ENCODE measurements at places on chromosomes 3 and 15.

- DNase-seq = no peak
Measured at GRCh38 chr3:183980403-183980802, 37.3 kb downstream of the ABCC5 start.

DNA sequence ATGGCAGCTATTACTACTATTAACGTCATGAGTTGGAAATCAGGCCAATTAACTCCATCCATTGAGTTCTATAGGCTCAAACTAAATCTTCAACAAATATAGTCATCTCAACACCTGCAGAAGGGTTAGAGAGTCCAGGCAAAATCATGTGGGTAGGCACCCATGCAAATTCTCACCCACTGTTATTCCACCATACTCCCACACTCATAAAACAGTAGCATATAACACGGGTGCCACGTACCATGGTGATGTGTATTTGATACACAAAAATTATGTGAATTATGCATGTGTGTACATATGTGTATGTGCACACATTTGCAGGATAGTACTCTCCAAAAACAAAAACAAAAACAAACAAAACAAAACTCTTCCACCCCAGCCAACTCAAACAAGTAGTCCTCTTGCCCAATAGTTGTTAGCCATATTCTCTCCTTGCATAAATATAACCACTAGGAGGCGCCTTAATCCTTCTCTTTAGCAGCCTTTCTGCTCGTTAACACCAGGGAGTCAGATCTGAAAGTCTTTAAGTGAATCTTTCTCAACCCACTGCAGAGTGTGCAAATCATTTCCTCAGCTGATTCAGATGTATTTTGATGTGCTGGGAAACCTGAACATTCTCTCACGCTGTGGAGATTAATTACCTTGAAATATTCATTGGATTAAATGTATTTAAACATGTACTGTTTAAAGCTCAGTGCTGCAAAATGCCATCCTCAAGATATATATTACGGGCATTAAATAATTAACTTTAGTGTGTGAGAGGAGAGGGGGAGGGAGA is 38.0 kb upstream of the COPB2 start:
- DNase-seq = no peak

GRCh38 chr3:141499284-141499683 is 12.5 kb downstream of the RASA2 start:
- DNase-seq = no peak

DNA sequence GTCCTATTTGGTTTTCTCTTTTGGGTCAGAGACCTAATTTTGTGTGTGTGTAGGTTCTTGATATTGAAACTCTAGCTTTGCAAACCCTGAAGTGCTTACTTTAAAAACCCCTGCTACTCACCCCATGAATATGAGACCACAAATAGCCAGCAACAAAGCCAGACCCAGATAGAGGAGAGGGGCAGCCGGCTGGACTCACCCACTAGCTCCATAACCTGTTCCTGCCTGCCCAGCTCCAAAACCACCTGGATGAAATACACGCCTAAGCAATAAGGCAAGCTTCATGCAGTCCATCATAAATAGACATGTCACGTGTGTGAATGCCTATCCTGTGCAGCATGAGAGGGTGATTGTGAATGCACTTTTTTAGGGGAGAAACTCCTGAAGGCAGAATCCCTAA is 3.7 kb upstream of the TXNRD3 start:
- DNase-seq = no peak

DNA sequence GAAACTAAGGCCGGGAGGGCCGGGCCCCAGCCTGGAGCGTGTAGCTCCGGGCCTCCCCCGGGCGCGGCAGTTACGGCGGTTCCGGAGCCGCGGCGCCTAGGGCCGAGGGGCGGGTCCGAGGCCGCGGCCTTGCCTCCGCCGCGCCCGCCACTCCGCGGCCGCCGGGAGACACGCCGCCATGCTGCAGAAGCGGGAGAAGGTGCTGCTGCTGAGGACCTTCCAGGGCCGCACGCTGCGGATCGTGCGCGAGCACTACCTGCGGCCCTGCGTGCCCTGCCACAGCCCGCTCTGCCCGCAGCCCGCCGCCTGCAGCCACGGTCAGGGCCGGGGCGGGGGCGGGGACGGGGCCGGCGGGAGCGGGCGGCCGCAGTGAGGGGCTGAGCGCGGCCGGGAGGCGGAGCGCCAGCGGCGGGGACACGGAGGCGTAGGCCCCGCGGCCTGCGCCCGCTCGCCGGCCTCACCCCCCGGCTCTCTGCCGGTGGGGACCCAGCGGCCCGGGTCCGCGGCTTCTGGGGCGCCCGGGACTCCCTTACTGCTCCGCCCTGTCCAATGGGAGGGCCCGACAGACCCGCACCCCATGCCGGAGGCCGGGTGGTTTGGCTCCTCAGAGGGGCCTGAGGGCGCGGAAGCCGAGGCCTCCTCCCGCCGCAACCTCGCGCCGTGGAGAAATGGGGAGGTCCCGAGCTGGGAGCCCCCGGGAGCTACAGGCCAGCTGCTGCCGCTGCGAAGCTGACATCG is at the start of gene DIS3L:
Gene DIS3L, plus strand, starts transcription at position 150 of the 738 bp plus-strand sequence. Its CDS starts 29 bp downstream, at position 179.
- DNase-seq = peak; percentile 29

DNA sequence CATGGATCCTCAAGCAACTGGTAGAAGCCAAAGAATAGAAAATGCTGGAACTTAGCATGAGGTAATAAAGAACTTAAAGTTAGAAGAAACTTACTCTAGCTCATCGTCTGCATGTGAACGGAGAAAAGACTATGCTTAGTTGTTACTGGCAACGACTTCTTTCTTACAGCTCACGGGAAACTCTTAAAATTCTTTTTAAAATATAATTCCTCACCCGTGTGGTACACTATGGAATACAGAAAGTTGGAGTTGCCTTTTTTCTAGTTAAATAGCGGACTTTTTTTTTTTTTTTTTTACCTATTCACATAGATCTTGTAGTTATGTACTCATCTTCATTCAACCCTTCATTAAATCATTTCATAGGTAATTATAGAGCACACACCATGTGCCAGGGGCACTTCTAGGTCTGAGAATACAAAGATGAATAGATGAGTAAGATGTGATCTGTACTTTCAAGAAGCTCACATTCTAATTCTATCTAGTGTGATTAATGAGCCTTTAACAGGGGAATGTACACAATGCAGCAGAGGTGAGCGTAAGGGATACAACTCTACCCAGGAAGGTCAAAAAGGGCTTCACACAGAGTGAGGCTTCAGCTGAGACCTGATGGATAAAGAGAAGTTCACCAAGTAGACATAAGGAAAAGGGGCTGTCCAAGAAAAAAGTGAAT is 18.4 kb upstream of the KCNMB2 start:
- DNase-seq = no peak

DNA sequence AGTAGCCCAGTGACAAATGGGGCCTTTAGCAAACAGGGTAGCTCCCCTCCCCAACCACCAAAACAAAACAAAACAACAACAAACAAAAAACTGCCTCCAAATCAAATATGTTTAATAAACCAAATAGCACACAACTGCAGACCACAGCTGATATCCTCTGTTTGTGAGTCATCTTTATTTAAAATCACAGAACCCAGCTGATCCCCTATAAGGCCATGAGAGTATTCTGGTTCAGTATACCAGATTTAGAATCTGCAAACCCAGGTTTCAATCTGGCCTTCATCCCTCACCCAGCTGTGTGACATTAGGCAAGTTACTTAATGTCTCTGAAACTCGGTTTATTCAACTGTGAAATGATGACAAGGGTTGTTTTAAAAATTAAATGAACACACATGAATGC is 124.5 kb downstream of the SUCLG2 start:
- no peak for DNase-seq

DNA sequence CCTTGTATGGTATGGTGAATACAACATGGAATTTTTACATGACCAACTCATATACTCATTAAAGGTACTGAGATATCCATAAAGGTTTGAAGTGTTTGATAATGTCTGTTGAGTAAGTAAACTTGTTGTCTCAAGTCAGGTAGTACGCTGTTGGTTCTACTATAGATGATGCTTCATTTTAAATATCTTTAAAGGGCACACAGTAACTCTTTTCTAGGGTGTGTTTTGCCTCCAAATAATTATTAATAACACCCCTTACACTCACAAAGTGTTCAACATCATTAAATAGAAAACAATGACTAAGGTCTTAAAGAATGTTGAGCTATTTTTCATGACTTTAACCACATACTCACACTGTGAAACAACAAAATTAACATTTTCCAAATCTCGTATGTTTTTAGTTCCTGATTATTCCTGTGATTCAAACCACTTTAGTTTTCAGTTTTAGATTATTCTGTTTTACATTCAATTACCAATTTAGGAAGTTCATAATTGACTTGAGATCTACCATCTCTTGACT is 220.0 kb upstream of the NANOGP8 start:
- DNase-seq = no peak

- DNase-seq = no peak
Measured at GRCh38 chr3:103057003-103057402, 622.2 kb downstream of the ZPLD1 start.

GRCh38 chr3:168615493-168616020 is 519.8 kb upstream of the GOLIM4 start:
- no peak for DNase-seq

DNA sequence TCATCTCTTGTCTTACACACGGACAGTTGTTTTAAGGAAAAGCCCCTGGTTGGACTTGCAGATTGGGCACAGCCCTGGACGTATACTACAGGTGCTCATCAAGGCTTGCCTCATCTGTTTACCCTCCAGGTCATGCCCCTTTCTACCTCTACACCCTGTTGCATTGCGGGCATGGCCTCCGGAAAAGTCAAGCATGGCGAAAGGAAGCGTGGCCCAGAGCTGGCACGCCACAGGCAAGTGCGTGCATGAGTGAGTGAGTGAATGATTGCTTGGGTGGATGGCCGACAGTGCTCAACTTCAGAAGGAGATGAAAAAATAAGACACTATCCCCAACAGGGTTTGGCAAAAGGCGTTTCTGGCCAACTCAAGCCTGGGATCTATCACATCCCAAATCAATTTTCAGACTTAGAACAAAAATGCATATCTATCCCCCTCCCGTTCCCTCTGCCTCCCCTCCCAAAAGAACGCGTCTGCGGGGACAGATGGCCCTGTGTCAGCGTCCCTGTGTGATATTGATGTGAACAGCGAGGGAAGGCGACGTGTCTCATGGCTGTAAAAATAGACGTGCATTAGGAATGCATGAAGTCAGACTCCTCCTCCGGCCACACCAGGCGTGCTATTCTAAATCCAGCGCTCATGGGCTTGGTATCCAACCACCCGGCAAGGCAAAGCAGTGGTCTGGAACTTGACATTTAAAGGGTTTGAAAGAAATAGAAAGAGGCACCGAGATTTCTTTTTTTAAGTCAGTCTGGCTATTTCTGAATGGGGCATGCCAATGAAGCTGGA is 96.0 kb downstream of the RPLP1 start:
- DNase-seq = no peak

- no peak for DNase-seq
Measured at GRCh38 chr15:99507504-99508310, 58.1 kb upstream of the MEF2A start.

DNA sequence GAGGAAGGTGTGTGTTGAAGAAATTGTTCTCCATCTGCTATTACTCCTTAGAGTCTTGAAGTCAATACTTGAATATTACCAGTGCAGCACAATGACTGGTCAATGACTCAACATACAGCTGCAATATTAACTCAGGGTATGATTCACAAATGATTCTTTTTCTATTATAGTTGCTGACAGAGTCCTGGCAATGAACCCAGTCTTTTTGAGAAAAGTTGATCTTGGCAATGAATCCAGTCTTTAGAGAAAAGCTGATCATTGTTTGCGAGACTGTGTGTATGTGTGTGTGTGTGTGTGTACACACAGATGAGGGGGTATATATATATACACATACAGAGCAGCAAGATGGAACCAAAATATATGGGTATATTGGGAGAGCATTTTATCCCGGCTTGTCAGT is 315.1 kb downstream of the ZNF385D start:
- DNase-seq = no peak

GRCh38 chr3:95971573-95971972 is 842.8 kb upstream of the EPHA6 start:
- DNase-seq = no peak

DNA sequence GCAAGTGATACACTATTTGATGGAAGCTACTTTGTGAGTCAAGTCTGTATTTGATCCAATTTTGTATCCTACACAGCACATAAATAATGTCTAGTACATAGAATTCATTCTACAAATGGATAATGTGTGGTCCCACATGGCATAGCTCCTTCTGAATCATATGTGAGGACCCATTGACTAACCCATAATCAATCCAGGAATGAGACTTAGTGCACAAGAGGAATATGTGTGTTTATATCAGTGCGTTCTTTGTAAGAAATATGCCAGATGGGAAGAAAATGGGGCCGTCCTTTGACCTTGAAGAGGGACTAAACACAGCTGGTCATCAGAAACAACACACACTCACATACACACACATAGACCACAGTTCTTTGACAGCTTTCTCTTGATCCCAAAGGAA is 282.7 kb upstream of the SEMA6D start:
- no peak for DNase-seq

GRCh38 chr15:66862940-66863335 is 160.9 kb downstream of the SMAD6 start:
- peak; percentile 44 for DNase-seq

DNA sequence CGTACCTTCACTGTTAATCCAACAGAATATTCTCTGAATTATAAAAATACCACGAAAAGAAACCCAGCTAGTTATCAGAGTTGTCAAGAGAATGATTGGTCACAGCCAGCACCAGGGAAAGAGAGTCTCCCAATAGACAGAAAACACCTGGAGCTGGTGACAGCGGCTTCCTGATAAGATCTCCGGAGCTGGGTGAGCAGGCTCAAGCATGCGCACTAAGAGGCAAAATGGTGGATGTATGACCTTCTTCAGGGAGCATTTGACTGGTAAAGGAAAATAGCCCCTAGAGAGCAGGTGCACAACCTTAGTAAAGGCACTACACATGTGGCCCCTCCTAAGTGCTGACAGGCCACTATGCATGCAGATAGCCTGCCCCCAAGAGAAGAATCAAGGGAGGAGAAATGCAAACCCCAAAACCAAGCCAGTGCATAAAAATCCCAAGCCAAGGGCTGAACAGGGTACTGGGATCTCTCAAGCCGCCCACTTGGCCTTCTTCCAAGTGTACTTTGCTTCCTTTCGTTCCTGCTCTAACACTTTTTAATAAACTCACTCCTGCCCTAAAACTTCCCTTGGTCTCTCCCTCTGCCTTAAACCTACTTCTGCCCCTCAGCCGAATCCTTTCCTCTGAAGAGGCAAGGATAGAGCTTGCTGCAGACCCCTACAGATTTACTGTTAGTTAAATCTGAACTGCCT is 93.2 kb downstream of the UACA start:
- DNase-seq = no peak

- DNase-seq = no peak
Measured at GRCh38 chr15:82558502-82558901, 18.2 kb upstream of the RPS17 start.

DNA sequence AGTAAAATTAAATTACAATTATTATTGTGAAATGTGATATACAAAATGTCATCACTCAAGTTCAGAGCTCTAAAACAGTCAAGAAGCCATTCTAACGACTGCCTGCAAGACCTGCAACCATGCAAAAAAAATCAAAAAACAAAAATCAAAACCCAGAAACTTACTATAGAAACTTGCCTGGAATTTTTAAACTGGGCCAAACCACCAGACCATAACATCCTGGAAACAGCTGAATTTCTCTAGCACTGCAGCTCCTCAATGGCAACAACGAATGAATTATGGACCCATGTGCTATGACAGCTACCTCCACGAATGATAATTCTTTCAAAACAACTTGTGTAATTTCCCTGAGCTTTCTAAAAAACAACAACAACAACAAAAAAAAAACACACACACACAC is 130.0 kb upstream of the KCNMB2 start:
- no peak for DNase-seq

GRCh38 chr3:10395671-10396070 is 74.8 kb upstream of the SEC13 start:
- DNase-seq = no peak

- DNase-seq = no peak
Measured at GRCh38 chr15:58348095-58348812, 83.5 kb upstream of the LIPC start.
